Suprapubic skin (tissue), 4 donors: ENCODE measurements at places on chromosomes 7 and 10. TPM values are rescaled to one million over a fixed set of nuclear protein-coding genes. Genes with fewer than 3 reads are reported as not detected.

PDGFA gene
- 27.2 TPM for total RNA-seq

TNKS2 gene
- 39.0 TPM for total RNA-seq

ZNRF2 gene
- 39.3 TPM for total RNA-seq

TFR2 gene
- total RNA-seq, result 3.9 TPM

POM121C gene
- 26.1 TPM for total RNA-seq

GNAI1 gene
- total RNA-seq, result 75.9 TPM

DNA sequence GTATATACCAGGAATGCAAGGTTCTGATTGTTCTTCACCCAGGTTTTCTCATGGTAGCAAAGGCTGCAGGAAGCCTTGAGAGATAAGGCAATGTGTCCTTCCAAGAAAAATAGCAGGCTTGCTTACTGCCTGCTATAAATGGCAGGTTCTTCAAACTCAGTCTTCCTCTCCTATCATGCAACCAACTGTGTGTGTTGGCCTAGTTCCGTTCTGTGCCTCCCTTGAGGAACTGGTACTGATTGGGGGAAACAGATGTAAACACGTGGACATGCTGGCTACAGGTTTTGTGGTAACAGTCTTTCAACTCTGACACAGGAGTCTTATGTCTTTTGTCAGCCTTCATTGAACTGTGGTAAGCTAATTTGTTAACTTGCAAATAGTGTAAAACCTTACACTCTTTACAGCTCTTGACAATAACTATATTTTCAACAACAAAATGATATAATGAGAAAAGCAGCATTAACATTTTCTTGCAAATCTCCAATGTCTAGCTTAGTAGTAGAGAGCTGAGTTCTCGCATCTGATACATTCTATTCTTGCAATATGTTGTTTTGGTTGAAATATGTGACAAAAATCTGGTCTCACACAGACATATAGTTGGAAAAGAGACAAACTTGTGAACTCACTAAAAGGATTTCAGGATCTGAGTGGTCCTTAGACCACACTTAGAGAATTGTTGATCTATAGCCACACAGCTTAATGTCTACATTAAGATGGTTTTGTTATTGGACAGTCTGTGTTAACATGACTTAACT, 54.7 kb upstream of the LSM8 start:
- DNase-seq, result no peak
- no peaks in the 10 kb centered on the region for H3K36me3 ChIP-seq
- no peak overlapping the region for H3K27ac ChIP-seq
- no peaks in the 10 kb centered on the region for H3K27me3 ChIP-seq
- H3K4me1 ChIP-seq, result no peaks in the 10 kb centered on the region

DNA sequence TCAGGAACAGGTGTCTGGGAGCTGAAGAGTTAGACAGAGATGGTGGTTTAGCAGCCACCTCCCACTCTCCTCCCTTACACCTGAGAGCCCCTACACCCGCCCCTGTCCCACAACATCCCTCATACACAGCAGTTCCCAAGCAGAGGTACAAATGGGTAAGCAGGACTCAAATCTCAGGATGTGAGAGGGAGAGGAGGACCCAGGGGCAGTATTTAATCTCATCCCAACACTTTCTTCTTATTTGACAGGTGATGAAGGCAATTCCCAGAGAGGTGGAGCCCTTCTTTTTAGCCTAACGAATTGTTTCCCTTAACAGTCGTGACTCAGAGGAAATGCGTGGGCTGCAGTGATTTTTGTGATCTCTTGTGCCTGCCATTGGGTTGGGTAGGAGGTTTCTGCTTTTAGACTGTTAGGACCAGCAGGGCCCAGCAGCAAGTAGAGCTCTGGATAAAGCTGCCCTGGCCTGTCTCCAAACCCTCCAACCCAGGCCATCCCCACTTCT, 191.3 kb downstream of the HECW1 start:
- H3K4me1 ChIP-seq, result peaks cover 2% of the 10 kb centered on the region
- H3K27ac ChIP-seq, result no peak overlapping the region
- no peak overlapping the region for H3K4me3 ChIP-seq
- no peaks in the 10 kb centered on the region for H3K27me3 ChIP-seq
- no peaks in the 10 kb centered on the region for H3K36me3 ChIP-seq
- no peak for DNase-seq

- no peak overlapping the region for H3K4me3 ChIP-seq
- no peak overlapping the region for H3K27ac ChIP-seq
- H3K36me3 ChIP-seq, result no peaks in the 10 kb centered on the region
These were observed 45.5 kb upstream of the C10orf71 start for GRCh38 chr10:49253340-49253906.

- H3K4me1 ChIP-seq, result peaks cover 20% of the 10 kb centered on the region
- H3K27ac ChIP-seq, result no peak overlapping the region
- no peaks in the 10 kb centered on the region for H3K36me3 ChIP-seq
- H3K4me3 ChIP-seq, result no peak overlapping the region
These were observed 74.6 kb downstream of the FAM13C start for GRCh38 chr10:59287587-59288255.

DNA sequence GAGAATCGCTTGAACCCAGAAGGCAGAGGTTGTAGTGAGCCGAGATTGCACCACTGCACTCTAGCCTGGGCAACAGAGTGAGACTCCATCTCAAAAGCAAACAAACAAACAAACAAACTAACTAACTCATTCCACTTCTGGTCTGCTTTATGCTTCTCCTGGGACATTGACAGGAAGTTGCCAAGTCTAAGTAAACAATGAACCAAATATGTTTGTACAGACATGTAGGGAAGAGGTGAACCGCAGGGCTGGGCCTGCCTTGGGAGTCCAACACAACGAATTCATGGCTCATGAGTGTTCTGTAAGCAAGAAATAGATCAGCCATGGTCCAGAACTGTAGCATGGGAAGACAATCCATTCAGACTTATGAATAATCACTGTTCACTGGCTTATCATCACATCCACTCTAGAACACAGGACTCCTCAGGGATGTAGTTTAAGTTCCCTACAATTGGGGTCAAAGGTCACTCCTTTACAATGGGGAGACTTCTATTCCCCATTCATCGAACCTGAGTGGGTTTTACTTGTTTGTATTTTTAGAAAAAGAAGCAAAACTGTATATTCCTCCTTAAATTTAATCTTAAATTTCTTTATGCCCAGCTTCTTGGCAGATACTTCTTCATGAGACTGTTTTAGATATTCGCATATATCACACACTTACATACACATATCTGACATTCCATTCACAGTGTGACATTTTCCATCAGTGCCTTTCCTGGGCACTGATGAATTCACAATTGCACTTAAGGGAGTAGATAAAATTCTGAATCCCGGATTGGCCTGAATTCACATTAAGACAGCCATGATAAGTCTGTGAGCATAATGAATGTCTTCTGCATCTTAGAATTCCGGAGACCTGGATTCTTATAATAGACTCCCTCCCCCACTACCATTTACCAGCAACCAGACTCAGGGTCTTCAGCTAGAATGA, 159.1 kb upstream of the EEPD1 start:
- no peak overlapping the region for H3K27ac ChIP-seq
- H3K4me3 ChIP-seq, result no peak overlapping the region
- no peaks in the 10 kb centered on the region for H3K4me1 ChIP-seq

DNA sequence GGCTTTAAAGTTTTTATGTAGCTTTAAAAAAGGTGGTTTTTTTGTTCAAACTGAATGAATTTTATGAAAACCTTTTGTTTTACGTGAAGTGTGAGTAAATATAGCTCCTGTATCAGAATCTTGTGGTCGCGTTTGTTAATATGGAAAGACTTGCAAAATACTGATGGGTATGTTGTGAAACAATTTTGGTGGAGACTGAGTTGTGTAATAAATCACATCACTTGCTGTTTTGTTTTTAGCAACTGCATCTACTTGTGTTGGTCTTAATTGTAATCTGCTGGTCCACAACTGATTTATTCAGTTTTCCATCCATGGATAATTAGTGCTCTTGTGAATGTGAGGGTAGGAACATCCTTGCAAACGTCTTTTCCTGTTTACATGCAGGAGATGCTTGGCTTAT, 10.5 kb downstream of the PLXDC2 start:
- H3K36me3 ChIP-seq, result no peaks in the 10 kb centered on the region
- peaks cover 60% of the 10 kb centered on the region for H3K4me1 ChIP-seq
- no peak for DNase-seq
- peak overlapping the region; percentile 84 for H3K27ac ChIP-seq

DNA sequence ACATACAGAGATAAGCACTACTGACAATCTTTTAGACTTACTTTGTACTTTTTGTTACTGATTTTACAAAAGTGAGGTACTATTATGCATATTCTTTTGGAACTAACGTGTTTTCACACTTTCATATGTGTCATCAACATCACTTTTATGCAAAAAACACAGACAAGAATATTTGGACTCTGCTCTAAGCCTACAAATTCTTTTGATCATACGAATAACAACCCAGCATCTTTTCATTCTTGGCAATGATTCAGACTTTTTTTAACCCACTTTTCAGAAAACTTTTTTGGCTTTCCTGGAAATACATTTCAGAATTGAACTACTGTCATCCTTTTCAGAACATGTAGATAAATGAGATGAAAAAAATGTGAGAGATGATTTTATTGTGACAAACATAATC, 30.2 kb downstream of the USP6NL start:
- DNase-seq, result no peak
- H3K4me1 ChIP-seq, result no peaks in the 10 kb centered on the region
- no peaks in the 10 kb centered on the region for H3K36me3 ChIP-seq
- no peak overlapping the region for H3K27ac ChIP-seq

- no peak overlapping the region for H3K4me3 ChIP-seq
- no peaks in the 10 kb centered on the region for H3K36me3 ChIP-seq
- H3K27me3 ChIP-seq, result no peaks in the 10 kb centered on the region
- H3K27ac ChIP-seq, result no peak overlapping the region
These were observed 175.8 kb downstream of the IPMK start for GRCh38 chr10:58091886-58092285.

DNA sequence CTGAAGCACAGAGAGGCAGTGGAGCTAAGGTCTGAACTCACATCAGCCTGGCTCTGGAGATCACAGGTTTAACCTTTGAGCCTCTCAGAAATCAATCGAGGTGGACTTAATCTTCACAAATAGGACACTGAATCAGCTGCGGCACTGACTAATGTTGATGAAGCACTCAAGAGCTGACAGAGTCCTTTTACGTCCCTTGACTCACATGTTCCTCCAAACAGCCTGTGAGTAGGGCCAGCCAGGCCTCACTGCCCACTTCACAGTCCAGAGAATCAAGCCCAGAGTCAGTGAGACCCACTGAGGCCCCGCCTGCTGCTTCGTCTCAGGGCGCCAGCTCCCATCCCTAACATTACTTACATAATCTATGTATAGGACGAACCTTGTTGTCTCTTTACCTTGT, 63.1 kb downstream of the TNS3 start:
- H3K4me1 ChIP-seq, result peaks cover 26% of the 10 kb centered on the region
- H3K4me3 ChIP-seq, result no peak overlapping the region
- DNase-seq, result no peak
- H3K27ac ChIP-seq, result no peak overlapping the region
- no peaks in the 10 kb centered on the region for H3K27me3 ChIP-seq

DNA sequence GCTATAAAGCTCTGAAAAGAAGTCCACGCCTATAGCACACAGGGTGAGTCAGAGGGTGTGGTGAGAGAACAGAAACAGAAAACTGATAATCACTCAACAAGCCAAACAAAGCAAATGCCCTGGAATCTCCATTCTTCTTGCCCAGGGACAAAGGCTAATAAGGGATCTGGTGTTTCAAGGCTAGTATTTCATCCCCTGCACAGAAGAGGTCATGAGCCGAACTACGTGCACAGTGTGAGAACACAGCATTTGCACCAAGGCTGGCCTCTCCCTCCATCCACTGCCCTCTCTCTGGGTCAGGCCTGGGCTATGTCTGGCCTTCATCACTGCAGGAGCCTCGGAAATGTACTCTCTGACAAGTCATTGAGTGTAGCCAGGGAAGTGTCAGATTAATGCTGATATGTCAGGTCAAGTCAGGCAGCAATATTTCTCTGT, 42.7 kb downstream of the PRR15 start:
- H3K4me1 ChIP-seq, result peaks cover 36% of the 10 kb centered on the region
- no peak for DNase-seq
- H3K4me3 ChIP-seq, result no peak overlapping the region
- H3K27me3 ChIP-seq, result no peaks in the 10 kb centered on the region
- H3K36me3 ChIP-seq, result no peaks in the 10 kb centered on the region

DNA sequence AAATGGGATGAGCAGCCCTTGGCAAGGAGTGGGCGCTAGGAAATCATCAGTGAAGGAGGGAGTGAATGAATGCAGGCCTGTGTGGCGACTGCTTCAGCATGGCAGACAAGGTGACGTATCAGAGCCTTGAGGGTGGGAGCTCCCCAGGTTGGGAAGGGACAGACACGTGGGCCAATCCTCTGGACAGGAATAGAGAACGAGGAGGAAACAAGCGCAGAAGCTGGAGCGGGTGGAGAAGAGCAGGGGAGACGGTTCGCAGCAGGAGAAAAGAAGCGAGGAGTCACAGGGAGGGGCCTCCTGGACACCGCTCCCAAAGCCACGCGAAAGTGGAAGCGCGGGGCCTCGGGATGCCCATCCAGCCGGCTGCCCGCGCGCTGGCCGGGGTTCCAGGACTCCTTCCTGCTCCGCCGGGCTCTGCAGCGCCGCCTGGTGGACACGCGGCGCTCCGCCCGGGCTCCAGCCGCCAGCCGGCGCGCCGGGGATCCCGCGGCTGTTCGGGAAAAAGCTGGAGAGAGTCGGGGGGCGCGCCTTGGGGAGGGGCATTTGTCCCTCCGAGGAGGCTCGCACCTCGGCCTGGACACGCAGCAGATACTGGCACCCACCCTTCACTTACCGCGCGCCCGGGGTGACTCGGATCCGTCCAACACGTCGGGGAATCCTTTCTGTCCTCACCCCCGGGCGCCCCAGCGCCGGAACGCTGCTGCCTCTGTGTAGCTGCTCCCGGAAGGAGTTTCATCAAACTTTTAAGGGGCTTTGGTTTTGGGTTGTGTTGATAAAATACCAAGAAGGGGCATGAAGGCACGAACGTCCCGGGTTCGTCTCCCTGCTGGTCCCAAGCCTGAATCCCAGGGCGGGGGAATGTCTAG, 6.3 kb downstream of the ZNF503 start:
- peaks cover 39% of the 10 kb centered on the region for H3K4me1 ChIP-seq
- no peaks in the 10 kb centered on the region for H3K27me3 ChIP-seq
- H3K36me3 ChIP-seq, result peaks cover 16% of the 10 kb centered on the region
- H3K27ac ChIP-seq, result peak overlapping the region; percentile 97
- peak overlapping the region; percentile 89 for H3K4me3 ChIP-seq
- DNase-seq, result no peak

- H3K27ac ChIP-seq, result no peak overlapping the region
- no peak for DNase-seq
- H3K4me3 ChIP-seq, result no peak overlapping the region
- H3K4me1 ChIP-seq, result no peaks in the 10 kb centered on the region
These were observed 42.3 kb downstream of the RELN start for GRCh38 chr7:103947026-103947655.

DNA sequence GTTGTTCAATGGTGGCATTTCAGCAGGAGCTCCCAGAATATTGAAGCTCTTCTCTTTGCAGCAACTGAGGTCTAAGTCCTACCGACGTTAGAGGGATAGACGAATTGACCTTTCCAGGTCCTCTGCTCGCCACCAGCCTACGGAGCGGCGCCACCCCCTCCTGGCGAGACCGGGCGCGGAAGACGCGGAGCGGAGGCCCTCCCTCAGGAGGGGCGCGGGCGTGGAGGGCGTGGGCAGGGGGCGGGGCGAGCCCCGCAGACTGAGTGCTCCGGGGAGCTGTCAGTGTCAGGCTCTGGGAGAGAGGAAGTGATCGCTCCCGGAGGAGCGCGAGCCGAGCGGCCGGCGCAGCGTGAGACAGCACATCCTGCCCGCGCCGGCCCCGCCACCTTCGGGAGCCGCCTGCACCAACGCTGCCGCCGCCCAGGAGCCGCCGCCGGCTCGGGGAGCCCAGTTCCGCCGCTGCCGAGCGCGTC, at the start of gene DYNC1I1:
DYNC1I1 (plus strand) TSS at position 257 of the 473 bp plus-strand sequence. CDS start 32,176 bp downstream, outside the sequence.
- H3K4me3 ChIP-seq, result peak within 1 kb of the TSS; percentile 57
- peak within 1 kb of the TSS; percentile 13 for H3K27ac ChIP-seq
